ENCODE measurements at places on chromosomes 16 and 17.

- DNase-seq = no peak
Observed at GRCh38 chr16:22671301-22672076, 142.5 kb upstream of the HS3ST2 start.

GRCh38 chr17:238964-239259 is 57.5 kb upstream of the DOC2B start:
- no peak for DNase-seq

DNA sequence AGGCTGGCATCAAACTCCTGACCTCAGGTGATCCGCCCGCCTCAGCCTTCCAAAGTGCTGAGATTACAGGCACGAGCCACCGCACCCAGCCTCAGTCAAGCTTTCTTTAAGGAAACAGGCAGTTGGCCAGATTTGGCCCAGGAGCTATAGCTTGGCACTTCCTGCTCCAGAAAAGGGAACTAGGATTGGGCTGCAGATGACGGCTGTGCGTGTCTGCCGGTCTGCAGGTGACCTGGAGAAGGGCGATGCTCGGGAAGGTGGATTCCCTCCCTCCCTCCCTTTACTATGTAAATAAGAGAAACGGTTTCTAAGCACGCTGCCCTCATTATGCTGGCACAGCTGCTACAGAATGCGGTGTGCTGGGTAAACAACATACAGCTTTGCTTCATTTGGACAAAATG is 215.9 kb downstream of the RPTOR start:
- DNase-seq = peak; percentile 51

DNA sequence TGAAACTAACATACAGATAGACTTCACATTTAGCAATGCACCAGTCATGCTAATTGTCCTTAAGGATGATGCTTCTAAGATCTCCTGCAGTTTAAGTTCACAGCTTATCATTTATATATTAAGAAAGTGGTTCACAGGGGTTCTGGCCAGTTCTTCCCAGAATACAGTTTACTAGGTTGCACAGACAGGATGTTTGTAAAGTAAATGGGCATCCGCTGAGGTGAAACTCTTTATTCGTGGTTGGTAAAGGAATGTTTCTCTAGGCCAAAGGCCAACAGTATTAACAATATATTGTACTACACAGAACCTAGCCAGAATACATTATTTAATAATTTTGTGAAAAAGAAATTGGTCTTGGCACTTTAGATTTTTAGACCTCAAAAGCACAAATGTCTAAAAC is 1427.3 kb downstream of the CDH8 start:
- DNase-seq = no peak

DNA sequence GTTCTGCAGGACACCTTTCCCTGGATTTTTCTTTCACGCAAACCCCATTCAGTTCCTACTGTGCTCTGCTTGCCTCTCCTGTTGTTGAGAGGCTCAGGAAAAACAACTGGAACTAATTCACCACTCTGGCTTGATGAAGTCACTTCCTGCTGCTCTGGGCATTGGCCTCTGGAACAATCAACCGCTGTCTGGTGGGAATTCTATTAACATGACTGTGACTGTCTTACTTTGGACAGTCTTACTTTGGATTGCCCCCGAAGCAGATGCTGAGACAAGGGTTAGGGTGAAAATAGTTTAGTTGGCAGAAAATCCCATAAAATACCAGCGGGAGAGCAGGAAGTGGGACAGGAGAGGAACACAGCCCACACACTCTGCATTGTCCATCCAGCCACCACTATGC is 90.0 kb upstream of the HSBP1 start:
- no peak for DNase-seq

DNA sequence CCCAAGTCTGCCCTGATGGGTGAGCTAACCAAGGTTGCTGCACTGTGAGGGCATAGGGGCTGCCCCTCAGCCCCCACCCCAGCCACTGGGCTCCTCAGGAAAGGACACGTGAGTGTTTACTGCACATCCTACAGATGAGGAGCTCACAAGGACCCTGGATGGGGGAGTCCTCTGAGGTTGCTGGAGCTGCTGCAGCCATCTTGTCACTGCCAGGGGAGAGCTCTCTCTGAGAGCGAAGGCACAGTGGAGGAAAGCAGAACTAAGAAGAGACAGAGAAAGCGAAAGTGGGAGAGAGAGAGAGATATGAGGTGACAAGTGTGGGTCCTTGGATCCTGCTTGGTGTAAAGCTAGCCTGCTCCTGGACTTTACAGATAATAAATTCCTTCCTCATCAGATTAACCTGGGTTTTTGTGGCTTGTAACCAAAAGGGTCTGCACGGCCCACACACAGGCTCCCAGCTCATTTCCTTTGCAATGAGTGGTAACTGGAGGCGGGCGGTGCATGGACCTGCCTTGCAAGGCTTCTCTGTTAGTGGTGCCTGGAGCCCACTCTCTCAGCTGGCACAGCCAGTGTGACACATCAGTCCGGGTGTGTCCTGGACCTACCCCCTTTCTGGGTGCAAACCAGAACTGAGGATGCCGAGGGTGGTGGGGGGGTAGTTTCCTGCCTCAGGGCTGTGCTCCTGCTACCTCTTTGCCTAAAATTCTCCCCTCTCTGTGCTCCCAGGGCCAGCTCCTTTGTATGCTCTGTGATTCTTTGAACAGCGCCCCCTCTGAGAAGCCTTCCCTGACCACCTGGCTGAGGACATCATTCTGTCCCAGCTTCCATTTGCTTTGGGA is 14.2 kb downstream of the SNX20 start:
- DNase-seq = no peak

- no peak for DNase-seq
Observed at GRCh38 chr17:29195465-29196081, 15.4 kb upstream of the MYO18A start.
